CD4-positive, alpha-beta T cell treated with Interferon gamma for 1 hour (primary cell): ENCODE measurements at places on chromosomes 13 and 19.

DNA sequence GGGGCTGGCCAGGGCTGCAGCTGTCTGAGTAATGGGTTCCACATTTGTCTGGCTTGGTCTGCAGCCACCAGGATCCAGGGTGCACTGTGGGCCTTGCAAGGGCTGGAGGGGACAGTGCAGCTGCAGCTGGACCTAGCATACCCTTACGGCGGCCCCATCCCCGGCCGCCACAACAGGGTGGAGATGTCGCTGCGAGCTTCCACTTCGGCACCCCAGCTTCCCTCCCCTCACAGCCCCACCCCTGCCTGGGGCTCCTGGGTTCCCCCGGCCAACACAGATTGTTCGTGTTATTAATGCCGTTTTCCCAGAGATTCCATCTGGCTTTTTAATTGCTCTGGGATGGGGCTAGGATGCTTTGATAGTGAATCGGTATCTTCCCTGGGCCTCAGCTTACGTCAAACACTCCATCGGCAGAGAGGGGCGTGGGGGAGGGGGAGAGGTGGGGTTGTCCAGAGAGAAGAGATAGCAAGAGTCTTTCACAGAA is 5.8 kb downstream of the CEBPA start:
- no peak for DNase-seq

GRCh38 chr19:28948566-28948965 is 264.4 kb downstream of the UQCRFS1 start:
- DNase-seq: no peak

- DNase-seq: no peak
Observed at GRCh38 chr13:74187564-74187963, 53.4 kb upstream of the KLF12 start.

GRCh38 chr19:42514449-42514848 is 13.8 kb downstream of the CEACAM1 start:
- no peak for DNase-seq
